Stimulated activated CD4-positive, alpha-beta T cell treated with anti-CD3 and anti-CD28 coated beads, Interleukin-12 subunit alpha, Interleukin-12 subunit beta, amount 100 ng/mL, for 24 hours (primary cell): ENCODE measurements at places on chromosomes 2 and 18.
A peak's percentile ranks its signal among the peaks of the same experiment; 100 is the strongest.

GRCh38 chr2:18630541-18630940, 41.2 kb upstream of the NT5C1B start:
- DNase-seq = no peak

DNA sequence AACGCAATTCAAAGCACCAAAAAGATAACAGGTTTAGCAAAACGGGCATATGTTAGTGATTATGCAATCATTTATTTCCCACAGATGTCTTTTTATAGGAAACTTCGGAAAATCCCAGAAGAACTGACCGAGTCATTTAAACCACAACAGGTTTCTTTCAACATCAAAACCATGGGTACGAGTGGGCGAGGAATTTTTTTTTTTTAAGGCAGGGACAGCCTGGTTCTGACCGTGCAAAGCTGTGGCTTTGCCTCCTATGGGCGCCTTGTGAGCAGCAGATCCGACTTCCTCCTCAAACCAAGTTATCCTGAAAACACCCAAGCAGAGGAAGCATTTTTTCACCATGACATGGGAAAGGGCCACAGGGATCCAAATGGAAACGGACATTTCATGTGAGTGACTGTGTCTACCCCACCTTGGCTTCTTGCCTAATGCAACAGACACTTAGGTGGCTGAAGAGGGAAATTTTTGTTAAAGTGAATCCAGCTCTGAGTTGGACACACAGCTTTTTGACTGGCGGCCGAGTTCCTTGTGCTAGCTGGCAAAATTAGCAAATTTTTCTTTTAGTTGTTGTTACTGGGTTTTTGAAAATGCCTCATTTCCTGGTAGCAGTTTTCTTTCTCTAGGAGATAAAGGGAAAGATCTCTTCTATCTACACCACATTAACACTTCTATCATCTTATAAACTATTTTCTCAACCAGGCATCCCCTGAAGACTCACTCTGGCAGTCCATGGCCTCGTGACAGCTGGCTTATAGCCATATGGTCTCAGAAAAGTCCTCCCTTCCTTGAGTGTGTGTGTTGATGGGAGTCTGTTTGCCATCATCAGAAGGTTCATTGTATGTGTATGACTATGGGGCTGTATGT, 487.4 kb upstream of the ZEB2 start:
- DNase-seq = no peak

GRCh38 chr18:4024702-4025101, 430.4 kb downstream of the DLGAP1 start:
- DNase-seq = no peak

GRCh38 chr2:48323146-48323545, 206.8 kb upstream of the STON1 start:
- no peak for DNase-seq

DNA sequence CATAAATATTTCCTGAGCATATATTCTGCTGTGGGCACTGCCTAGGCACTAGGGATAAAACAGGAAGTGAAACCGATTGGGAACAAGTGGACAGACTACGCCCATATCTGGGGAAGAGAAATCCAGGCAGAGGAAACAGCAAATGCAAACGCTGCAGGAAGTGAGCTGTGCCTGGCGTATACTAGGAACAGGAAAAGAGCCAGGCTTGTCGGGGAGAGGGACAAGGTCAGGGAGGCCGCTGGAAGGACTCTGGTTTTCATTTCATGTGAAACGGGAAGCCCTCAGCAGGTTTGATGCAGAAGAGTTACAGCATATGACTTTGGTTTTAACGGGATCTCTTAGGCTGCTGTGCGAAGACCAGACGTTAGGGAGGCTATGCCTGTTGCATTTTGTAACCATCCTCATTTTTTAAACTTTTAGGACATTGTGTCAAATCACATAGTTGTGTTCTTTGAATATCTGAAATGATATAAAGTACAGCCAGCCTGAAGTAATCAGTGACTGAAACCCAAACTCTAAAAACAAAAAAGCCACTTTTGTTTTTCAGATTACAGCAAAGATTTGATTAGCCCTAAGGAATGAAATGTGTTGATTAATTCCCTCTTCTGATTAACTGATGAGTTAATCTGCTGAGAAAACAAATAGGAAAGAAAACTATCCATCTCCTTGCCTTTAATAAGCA, 110.2 kb upstream of the PIEZO2 start:
- DNase-seq = no peak

- DNase-seq = no peak
Observed at GRCh38 chr2:168174756-168175155, 72.6 kb downstream of the STK39 start.

- no peak for DNase-seq
Observed at GRCh38 chr2:172863341-172863740, 127.7 kb downstream of the RAPGEF4 start.

DNA sequence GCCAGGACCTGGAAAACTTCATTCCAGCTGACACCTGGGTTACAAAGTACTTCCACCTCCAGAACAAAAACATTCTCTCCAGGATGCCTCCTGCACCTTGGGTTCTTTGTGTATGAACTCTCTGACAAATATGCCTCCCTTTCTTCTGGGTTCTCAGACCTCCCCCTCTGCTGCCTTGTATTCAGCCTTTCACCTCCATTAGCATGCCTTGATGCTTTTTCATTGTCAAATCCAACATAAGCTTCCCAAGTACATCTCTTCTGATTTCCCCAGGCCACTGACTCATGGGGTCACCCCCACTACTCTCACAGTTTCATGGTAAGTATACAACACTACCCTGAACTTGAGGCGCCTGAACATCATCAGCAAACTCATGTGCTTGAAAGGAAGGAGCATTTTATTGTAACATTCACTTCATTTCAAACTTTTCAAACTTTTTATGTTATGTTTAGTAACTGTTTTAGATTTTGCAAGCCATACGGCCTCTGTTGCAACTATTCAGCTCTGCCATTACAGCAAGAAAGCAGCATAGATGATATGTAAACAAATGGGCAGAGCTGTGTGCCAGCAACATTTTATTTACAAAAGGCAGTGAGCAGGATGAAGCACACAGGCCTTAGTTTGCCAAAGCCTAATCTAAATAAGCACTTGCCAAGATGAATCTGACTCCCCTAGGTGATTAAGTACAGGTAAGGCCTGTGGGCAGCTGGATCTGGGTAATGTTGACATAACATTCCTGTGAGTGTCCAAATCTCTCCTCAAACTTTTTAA, 32.5 kb upstream of the MRPS9 start:
- no peak for DNase-seq

DNA sequence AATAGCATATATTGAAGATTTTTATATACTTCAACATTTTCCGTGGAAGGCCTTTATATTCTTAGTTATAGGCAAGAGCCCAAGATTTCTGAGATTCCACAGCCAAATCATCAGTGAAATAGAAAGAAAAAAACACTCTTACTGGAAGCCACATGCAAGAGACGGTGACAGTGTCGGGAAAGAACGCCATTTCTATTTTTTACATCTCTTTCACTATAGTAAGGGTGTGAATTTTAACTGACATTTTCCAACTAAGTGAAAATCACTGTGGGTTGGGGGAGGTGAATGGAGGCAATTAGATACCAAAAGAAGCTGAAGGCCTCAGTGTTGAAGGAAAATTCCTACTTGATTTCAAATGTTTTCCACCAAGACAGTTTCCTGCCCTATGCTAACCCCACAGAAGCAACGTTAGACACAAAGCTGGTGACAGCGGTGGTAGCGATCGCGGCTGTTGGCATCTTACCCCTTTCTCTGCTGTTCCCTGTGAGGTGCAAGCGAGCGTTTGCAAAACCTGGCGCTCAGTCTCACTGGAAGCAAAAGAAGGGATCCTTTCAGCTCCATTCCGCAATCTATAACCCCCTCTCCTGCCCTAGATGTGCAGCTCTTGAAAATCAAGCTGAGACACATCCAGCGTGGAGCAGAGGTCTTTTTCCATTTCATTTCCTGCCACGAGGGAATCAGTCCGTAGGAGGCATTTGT, 20.0 kb downstream of the ID2 start:
- DNase-seq = no peak

GRCh38 chr2:71798266-71799012, 345.1 kb downstream of the DYSF start:
- peak; percentile 15 for DNase-seq

DNA sequence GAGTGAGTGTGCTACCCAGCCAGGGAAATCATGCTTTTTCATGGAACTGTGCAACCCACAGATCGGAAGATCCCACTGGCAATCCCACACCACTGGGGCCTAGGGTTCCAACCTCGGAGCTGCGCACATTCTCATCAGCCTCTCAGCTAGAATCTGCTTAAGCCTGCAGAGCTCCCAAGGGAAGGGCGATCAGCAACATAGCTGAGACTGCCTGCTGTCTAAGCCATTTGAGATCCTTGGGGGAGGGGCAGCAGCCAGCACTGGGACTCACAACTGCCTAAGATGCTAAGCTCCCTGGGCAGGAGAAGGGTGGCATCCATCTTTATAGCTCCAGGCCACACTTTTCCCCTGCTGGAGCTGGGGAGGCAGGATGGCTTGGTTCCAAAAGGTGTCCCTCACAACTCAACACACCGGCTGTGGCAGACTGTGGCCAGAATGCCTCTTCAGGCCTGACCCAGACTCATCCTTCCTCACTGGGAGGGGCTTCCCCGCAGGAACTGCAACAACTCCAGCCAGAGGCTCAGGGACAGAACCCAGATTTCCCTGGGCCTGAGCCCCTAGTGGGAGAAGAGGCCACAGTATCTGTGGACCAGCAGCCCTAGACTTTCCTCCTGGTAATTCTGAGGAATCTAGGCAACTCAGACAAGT, 1133.3 kb upstream of the PIK3C3 start:
- no peak for DNase-seq

DNA sequence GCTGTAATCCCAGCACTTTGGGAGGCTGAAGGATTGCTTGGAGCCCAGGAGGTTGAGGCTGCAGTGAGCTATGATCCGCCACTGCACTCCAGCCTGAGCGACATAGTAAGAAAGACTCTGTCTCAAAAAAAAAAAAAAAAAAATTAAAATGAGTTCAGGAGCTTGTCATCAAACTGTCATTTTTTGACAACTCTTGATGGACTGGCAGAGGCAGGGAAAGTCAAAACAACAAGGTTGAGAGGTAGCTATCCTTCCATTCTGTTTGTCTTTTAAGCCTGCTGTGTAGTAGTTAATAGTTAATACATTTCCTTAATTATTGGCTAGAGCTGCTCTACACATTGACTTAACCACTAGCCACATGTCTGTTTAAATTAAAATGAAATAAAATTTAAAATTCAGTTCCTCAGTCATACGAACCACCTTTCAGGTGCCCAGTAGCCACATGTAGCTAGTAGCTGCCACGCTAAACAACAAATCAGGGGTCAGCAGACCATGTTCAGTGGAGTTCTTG, 22.7 kb downstream of the DPYSL5 start:
- no peak for DNase-seq

DNA sequence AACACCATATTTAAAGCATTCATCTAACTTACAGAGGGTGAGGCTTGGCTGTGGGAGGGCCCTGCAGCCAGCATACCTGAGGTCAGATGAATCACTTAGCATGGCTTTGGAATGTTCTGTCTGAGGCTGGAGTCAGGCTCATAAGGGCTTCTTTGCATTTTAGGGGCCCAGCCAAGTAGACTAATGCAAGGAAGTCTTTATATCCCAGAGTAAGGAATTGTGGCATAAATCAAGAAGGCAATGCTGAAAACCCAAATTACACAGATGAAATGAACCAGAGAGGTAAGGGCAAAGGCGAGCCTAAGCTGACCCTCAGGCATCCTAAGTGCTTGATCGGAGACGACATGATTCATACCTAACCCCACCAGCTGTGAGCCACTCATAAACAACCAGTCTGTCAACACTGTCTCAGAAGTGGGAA, 383.6 kb downstream of the DCC start:
- no peak for DNase-seq

DNA sequence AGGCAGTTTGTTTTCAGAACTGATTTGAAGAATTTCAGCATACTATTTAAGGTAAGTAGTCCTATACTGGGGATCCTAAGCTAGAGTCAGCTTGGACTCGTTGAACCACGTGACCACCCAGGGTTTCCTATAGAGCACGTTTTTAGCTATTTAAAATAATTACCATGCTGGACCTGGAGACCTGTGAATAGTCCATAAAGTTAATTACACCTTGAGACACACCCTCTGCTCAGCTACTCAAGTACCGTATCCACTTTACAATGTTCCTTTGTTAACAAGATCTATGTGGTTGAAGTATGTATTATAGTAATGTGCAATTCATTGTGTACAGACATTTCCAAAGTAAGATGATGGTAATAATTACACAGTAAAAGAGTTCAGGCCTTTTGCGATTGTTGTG, 67.6 kb downstream of the CRIM1 start:
- no peak for DNase-seq

DNA sequence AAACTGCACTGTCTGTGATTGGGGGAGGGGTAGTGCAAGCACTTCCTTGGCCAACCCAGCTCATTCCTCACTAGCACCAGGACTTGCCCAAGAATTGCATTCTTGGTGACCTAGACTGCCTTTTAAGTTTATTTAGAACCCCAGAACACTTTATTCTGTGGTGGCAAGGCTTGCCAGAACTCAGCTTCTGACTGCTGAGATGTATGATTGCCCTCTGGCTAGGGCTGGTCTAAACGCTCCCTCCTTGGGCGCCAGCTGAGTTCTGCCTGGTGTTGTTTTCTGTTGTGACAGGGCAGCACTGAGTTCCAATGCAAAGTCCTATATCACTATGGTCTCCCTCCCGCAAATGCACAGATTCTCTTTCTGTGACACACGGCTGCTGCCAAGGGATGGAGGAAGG, 247.7 kb downstream of the ZNF385B start:
- no peak for DNase-seq

DNA sequence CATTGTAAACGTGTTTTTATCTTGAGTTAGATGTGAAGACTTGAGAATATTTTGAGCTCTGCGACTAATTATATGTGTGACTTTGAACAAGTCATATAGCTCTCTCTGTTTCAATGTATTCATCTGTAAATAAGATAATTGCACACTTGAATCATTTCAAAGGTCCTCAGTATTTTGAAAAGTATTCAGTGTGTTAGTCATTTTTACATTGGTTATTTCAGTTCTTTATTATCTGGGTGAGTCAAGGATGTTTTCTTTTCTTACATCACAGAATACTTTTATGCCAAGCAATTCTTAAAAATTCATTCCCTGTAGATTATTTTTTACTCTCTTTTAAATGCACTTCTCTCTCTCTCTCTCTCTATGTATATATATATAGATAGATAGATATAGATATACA, 1098.0 kb upstream of the ZEB2 start:
- DNase-seq = no peak

DNA sequence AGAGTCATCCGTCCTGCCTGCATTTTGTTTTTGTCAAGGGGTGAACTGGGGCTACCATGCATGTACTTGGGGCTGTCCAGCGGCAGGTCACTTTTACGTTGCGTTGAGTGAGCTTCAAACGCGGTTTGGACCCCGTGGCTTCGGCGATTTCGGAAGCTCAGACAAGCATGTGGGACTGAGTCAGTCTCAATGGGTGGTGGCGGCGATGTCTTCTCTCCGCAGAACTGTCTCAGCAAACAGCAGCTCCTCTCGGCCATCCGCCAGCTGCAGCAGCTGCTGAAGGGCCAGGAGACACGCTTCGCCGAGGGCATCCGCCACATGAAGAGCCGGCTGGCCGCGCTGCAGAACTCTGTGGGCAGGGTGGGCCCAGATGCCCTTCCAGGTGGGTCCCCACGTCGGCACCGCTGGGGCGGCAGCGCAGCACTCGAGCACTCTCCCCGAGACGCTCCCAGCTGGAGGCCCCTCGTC, 21.3 kb downstream of the FBLN7 start:
- no peak for DNase-seq
